ENCODE measurements at places on chromosomes 5 and 9.
A peak's percentile ranks its signal among the peaks of the same experiment; 100 is the strongest.

GRCh38 chr9:71683598-71684235 lies 84.6 kb downstream of the CEMIP2 start:
- peak; percentile 10 for DNase-seq

DNA sequence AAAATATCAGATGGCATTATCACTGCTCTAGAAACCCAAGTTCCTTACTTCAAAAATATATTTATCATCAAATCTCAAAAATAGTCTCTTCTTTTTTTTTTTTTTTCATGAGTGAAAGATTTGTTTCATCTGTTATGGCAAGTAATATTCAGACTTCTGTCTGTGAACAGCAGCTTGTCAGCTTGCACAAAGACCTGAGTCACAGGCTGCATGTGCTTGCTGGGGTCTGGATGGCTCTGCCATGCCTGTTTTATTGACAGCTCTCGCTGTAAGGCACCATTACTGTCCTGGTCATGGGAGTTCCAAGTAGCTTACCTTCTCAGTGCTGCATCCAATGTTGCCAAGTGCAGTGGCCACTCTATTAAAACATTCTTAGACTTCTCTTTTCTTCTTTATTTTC lies 456.4 kb downstream of the GADD45G start:
- DNase-seq, result no peak

GRCh38 chr5:158268286-158268685 lies 409.3 kb upstream of the CLINT1 start:
- DNase-seq, result no peak

- DNase-seq, result no peak
Measured at GRCh38 chr5:94830520-94830919, 212.1 kb downstream of the SLF1 start.

GRCh38 chr5:1111727-1112289 lies at the start of gene SLC12A7:
TSS of gene SLC12A7 (minus strand) at chr5:1112063. CDS start at chr5:1111991, 72 bp downstream.
- peak; percentile 39 for DNase-seq

- DNase-seq, result peak; percentile 19
Measured at GRCh38 chr9:76603448-76603895, 144.5 kb downstream of the GCNT1 start.

GRCh38 chr5:92429646-92430045 lies 1046.5 kb upstream of the ARRDC3 start:
- no peak for DNase-seq

DNA sequence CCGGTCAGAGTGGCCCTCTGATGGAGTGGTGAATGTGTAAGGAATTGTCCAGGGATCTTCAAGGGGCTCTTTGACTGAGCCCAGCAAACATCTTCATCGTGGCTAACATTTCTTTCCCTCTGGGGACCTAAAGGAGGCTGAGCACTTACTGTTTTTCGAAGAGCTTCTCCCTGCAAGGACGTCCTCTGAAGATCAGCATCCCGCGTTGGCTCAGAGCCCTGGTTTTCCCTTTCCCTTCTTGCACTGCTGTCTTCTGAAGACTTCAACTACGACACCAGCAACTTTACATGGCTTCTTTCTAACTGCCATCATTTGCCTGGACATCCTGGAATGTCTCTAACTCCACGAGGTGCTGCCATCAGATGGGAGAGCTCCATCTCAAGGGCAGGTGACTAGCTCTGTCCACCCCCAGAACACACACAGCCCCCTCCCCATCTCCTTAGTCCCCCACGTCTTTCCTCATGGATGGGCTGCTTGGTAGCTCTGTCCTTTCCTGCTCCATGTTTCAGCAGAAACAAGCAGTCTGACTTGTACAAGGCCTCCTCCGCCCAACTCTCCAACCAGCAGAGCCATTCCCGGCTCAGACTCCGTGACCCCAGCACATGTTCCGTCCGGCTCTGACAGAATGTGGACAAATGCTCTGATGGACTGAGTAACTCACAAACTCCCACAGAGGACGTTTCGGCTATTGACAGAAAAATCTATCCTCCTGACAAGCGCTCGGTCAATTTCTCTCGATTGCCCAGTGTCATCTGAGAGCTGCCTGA lies 17.1 kb downstream of the SHB start:
- no peak for DNase-seq

DNA sequence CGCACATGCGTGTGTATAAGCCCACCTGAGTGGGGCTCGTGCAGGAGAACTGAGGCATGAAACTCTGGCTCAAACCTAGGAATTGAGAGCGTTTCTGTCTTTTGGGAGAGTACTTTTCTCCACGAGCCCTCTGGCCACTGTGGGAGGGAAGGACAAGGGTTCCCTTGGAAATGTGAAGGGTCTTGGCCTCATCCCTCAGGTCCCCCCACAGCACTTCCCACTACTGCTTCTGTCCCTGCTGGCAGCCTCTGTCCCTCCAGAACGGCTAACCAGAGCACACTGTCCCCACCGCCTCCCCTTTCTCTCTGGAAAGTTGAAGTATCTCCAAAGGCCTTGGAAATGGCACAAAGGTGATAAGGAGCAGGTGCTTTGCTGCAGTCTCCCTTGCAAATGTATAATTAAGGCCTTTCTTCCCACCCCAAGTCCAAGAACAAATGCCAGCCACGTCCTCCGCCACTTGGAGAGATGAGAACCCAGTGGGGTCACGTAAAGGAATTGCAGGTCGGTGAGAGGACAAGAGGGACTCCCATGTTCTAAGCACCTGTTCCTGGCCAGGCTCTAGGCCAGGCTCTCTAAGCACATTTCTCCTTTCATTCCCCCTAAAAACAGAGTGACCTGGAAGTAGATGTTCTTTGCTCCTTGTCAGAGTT lies 107.9 kb upstream of the LMX1B start:
- no peak for DNase-seq

DNA sequence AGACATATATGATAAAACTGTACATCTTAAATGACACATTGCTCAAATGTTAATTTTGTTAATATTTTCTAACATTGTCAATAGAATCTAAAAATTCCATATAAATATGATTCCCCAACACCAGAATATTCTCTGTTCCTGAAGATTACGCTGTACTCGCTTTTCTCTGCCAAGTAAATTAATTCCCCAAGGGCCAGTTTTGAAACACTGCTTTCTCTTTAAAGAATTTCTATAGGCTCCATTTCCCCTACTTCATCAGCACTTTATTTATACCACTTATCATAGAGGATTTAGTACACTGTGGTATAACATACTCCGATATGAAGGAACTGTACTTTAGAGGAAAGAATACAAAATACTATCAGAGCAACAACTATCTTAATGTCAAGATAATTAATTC lies 101.4 kb upstream of the ACOT12 start:
- DNase-seq, result no peak

DNA sequence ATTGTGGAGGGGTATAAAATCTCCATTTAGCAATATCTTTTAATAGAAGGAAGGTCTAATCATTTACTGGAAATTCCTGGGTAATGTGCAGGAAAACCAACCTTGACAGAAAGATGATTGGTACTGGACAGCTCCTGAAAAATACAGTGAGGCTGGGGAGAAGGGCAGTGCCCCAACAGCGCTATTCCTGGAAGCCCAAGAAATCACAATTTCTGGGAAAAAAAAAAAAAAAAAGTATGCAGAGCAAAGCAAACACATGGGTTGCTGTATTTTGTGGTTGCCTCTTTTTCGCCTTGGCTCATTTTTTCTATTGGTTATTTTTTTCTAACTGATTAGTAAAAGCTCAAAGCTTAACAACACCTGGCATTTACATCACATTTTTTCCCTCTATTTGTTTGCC lies 249.7 kb downstream of the ENC1 start:
- no peak for DNase-seq

- DNase-seq, result peak; percentile 75
Measured at GRCh38 chr5:133398646-133399101, 213.7 kb downstream of the FSTL4 start.

DNA sequence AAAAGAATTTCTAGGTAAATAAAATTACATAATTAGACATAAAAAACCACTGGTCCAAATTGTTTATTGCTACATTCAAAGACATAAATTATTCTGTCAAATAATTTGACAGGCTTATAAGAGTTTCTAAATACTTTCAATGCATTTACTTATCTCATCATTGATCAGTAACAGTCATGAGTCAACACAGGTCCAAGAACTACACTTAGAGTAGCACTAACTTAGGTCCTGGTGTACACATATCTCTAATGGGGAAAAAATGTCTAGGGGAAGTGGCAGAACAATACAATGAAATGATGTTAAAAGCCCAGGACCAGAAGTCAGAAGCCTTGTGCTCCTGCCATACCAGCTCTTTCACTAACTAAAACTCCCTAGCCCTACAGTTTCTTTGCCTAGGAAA lies 96.5 kb upstream of the SLCO6A1 start:
- DNase-seq, result no peak

DNA sequence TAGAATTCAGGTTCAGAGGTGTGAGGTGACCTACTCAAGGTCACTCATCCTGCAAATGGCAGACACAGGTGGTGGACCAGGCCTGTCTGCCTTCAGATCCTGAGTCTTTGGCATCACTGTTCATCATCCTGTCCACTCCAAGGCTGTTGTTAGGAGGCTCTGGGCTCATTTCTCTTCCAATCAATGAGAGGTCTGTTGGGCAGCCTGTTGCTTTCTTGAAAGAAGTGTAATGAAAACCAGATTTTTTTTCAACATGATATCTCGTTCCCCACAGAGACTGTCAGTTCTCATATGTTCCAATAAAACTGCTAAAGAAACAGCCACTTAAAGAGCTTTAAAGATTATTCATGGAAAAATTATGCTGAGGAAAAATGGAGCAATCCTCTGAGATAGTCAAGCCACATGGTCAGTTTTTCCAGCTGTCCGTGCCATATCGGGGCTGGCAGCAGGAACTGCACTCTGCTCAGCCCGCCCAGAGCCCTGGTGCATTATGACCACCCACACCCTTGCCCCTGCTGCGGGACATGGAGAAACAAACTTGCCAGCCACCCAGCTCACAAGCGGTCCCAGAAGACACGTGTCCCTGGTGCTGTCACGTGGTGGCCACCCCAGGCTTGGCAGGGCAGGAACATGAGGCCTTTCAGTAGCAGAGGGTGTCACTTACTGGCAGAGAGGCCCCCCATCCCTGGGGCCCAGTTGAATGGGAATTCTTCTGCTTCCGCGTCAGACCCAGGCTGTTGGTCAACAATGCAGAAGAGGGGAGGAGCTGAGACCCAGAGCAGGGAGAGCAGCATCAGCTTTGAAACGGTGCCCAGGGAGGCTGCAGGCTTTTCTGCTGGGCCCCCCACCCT lies 63.7 kb upstream of the ANGPTL2 start:
- DNase-seq, result no peak

DNA sequence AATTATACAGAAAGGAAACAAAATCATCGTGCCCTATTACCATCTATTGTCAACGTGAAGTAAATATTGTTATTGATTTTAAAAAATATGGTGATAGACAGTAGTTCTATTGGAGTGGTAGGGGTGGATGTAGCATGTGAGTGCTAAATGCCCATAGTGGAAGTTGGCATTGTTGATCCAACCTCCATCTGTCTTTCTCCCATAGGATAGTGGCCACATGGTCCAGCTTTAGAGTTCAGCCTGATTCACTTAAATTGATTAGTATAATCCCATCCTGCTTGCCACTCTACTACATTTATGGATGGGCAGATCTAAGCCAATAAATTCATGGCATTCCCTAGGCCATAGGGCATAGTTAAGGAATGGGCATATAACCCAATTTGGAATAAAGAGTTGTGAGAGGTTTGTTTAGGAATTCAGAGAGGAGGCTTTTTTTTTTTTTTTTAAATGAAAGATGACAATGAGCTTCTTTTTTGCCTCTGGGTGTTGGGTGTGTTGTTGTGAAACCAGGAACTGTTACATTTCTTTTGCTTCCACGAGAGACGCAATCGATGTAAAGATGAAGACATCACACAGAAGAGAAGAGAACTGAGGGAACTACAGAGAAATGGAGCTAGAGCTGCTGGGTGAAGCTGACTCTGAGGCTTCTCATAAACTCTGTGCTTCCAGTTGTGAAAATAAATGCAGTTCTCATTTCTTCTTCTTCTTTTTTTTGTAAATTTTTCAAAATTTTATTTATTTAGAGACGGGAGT lies 12.5 kb upstream of the CHD1 start:
- DNase-seq, result no peak

DNA sequence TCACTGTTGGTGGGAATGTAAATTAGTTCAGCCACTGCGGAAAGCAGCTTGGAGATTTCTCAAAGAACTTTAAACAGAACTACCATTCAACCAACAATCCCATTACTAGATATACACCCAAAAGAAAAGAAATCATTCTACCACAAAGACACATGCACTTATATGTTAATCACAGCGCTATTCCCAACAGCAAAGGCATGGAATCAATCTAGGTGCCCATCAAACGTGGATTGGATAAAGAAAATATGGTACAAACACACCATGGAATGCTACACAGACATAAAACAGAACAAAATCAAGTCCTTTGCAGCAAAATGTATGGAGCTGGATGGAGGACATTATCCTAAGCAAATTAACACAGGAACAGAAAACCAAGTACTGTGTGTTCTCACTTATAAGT lies 42.1 kb downstream of the PRUNE2 start:
- no peak for DNase-seq

DNA sequence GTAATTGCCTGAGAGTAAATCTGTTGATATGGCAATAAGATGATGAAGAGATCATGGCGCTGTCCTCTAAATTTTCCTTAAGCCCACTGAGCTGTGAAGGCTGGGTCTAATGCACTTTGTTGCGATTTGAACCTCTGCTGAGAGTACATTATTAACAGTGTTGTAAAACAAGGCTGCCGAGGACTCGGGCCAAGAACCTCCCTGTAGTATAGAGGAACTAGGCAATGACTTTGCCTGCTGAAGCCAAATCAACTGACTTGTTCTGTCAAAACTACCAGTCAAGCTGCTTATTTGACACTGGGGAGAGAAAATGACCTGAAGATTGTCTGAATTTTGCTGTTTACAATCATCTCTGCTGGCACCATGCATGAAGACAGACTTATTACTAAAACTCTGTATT lies 1154.7 kb downstream of the DTWD2 start:
- no peak for DNase-seq

DNA sequence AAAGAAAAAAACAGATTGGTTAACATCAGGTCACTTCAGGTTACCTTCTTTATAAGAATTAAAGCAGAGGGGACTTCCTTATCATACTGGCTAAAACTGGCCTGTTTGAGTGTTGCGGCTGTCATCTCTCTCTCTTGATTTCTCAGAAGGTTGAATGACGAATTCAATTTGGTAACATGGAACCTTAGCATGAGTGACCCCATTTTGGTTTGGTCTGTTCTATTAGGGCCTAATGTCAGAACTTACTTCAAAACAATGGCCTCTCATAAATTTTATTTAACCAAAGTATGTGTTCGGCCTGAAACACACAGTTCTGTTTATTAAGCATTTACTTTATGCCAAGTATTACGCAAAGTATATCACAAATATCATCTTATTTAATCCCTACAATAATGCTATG lies 147.5 kb downstream of the CAAP1 start:
- no peak for DNase-seq

GRCh38 chr5:90866333-90866732 lies 307.7 kb downstream of the ADGRV1 start:
- DNase-seq, result peak; percentile 10

GRCh38 chr5:138955671-138956295 lies 80.6 kb upstream of the LRRTM2 start:
- no peak for DNase-seq

- DNase-seq, result no peak
Measured at GRCh38 chr9:37624073-37624472, 26.7 kb upstream of the FRMPD1 start.

Measured in activated CD4-positive, alpha-beta T cell treated with anti-CD3 and anti-CD28 coated beads, Interleukin-2, amount 50 U/mL, for 16 hours (primary cell).